ENCODE measurements at places on chromosomes 2 and 18.
A peak's percentile ranks its signal among the peaks of the same experiment; 100 is the strongest.

DNA sequence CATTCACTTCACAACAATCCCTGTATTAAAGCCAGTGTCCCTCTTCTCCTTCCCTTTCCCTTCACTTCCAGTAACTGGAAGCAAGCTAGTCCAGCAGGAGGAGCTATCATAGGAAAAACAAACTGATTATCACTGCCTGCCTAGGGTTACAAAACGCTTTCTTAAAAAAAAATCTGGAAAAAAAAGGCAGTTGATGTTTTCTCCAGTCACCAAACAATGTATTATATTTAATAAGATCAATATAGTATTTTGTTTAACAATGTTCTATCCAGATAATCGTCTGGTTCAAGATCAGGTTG, 78.8 kb upstream of the ITGB6 start:
- DNase-seq, result no peak

- no peak for DNase-seq
Measured at GRCh38 chr2:33503002-33503401, 26.6 kb downstream of the RASGRP3 start.

GRCh38 chr2:6773007-6773693, 92.6 kb downstream of the CMPK2 start:
- DNase-seq, result peak; percentile 78

GRCh38 chr2:109257653-109258052, 128.6 kb downstream of the SH3RF3 start:
- no peak for DNase-seq

DNA sequence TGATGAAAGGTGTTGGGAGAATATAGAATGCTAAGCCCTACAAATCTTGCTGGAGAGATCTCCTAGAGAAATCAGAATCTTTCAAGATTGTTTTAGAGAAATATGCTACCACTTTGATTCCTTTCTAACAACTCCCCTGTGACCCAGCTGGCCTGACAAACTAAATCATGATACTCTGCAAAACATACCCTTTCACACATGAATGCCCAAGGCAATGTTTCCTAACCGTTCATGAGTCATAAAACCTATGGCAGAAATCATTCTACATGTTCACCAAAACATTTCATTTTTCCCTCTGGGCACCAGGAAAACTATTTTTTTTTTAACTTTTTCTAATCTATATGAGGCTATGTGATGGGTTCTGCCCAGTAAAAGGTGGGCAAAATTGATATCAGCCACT, 77.8 kb upstream of the SETBP1 start:
- no peak for DNase-seq

- DNase-seq, result no peak
Measured at GRCh38 chr18:11948852-11949523, 32.3 kb upstream of the IMPA2 start.

DNA sequence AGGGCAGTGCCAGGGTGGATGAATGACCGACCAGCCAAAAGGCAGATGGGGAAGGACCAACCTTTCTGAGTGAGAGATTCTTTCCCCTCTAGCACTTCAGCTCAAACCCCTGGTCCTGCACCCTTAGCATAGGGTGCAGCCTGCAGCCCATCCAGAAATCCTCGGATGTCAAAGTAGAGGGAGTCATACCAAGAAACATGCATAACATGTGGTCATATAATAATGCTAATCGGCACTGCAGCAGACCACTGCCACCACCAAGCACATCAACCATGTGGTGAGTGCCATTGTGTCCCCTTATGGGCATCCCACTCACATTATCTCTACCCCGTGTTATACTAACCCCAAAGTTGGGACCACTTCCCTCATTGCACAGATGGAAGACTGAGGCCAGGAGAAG, 17.7 kb downstream of the ATOH8 start:
- no peak for DNase-seq

GRCh38 chr18:49023938-49024803, 73.4 kb upstream of the SMAD7 start:
- DNase-seq, result no peak

GRCh38 chr2:69340101-69340775, 46.8 kb downstream of the GFPT1 start:
- no peak for DNase-seq

DNA sequence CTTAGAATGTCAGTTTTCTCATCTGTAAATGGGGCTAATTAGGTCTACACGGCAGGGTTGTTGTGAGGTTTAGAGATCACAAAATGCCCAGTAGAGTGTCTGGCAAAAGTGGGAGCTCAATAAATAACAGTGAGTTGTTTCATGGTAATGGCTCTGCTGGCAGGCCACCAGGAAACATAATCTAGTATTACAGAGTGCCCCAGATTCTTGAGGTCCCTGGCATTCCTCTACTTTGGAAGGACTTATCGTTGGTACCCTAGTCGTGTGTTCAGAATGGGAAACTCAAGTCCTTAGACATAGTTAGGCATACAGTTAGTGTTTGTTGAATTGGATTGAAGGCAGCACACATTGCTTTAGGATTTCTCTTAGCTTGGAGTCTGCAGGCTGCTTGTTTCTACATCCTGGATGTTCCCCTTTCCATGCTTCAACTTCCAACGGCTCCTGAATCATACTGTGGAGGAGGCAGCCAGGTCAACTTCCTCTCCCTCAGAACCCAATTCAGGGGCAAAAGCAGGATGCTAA, 161.5 kb upstream of the FOSL2 start:
- no peak for DNase-seq

GRCh38 chr2:229221641-229222040, 49.4 kb downstream of the PID1 start:
- DNase-seq, result no peak

- no peak for DNase-seq
Measured at GRCh38 chr18:44702594-44702993, 21.9 kb downstream of the SETBP1 start.

- no peak for DNase-seq
Measured at GRCh38 chr18:9787036-9787435, 78.9 kb downstream of the RAB31 start.

- no peak for DNase-seq
Measured at GRCh38 chr2:65199891-65200290, 27.7 kb upstream of the ACTR2 start.

DNA sequence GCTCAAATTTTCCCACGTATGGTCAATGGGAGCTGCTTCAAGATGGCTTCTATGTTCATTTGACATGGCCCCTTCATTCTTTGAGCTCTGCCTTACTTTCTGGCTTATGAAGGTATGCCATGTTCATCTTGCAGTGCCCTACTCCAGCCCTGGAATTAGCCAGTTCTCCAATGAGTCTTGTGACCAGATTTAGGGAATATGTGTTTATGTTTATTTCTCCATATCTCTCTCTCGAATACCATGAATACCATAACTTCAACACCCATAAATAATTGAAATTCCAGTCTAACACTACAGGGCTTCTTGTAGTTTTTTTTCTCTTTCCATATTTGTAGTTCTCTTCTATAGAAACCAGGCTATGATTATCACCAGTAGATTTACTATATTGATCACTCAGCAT, 39.7 kb downstream of the EPB41L5 start:
- no peak for DNase-seq

GRCh38 chr2:17584689-17585088, 44.2 kb downstream of the VSNL1 start:
- DNase-seq, result no peak

All from stimulated activated CD4-positive, alpha-beta T cell treated with anti-CD3 and anti-CD28 coated beads, Interleukin-12 subunit alpha, Interleukin-12 subunit beta, amount 100 ng/mL, for 4 hours (primary cell).